ENCODE measurements at places on chromosomes 2 and 18.

GRCh38 chr2:229578052-229578846 is 136.1 kb downstream of the DNER start:
- DNase-seq: no peak

- no peak for DNase-seq
These were observed 1540.2 kb upstream of the SLC39A10 start for GRCh38 chr2:194116861-194117260.

GRCh38 chr18:56086786-56087185 is 498.8 kb upstream of the TCF4 start:
- no peak for DNase-seq

- no peak for DNase-seq
These were observed 4.6 kb downstream of the TXNL4A start for GRCh38 chr18:79983793-79984192.

GRCh38 chr18:61653823-61654551 is 238.8 kb downstream of the RNF152 start:
- DNase-seq: no peak

DNA sequence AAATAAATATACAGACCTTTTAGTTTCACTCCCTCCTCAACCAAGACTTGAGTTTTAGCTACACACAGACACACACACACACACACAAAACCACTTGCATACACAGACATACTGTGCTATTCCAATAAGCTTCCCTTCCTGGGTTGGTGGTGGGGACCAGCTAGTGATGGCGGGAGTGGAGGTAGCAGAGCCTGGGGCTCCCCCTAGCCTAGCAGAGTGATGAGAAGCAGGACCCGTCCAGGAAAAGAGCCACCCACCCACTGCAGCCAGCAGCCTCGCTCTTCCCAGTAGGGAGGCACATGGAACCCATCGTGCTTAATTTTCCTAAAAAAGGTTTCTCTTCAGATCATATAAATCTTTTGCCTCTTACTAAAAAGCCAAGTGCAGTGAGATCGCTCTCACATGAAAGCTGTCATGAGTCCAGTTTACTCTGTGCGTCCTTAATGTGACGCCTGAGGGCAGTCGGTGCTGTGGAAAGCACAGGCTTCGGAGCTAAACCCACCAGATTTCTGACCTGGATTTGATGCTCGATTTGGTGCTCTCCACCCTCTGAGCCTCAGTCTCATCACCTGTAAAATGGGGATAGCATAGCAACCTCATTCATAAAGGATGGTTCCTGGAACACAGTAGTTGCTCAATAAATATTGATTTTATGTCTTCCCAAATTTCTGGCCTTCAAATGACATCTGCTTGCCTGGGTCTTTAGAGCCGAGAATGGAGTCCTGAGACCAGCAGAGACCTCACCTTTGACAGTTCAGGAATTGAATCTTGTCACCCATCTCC is 60.1 kb upstream of the YWHAQ start:
- DNase-seq: no peak

GRCh38 chr2:169131587-169132512 is 62.5 kb downstream of the DHRS9 start:
- DNase-seq: peak; percentile 84

DNA sequence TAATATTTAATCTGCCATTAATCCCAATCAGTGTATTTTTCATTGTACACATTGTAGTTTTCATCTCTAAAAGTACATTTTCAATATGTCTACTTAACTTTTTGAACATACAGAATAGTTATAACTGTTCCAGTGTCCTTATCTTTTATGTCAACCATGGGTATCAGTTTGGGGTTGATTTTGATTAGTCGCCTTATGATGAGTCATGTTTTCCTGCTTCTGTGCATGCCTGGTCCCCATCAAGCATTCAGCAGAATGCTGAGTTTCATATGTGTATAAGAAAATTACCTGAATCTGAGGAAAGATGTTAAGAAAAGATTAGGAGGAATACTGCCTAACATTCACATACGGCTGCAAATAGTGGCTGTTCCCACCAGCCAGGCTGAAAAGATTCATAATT is 17.7 kb downstream of the SPDYA start:
- DNase-seq: no peak

DNA sequence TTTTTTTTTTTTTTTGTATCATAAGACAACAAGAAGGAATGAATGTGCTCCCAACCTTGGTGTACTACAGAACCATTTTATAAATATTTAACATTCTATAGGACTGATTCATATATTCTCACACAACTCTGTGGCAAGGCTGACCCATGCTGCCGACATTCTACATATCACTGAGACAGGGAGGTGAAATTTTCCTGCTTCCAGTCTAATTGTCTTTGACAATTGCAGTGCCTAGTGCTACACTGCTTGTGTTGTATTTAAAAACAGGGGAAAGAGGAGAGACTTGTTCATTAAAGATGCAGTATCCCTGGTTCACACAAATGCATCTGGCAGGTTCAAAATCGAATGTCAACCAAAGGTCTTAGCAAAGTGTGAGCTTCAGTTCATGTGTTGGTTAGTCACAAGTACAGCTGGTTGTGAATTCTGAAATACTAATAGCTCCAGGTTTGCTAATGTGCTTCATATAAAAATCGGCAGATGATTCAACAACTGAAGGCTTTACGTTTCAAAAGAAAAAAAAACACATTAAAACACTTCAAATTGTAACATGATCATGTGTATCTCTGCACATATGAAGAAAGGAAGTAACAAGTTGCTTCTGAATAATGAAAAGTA is 130.8 kb downstream of the FIGN start:
- DNase-seq: no peak

- DNase-seq: no peak
These were observed 766.3 kb downstream of the TDRD15 start for GRCh38 chr2:21890041-21890440.

- no peak for DNase-seq
These were observed 41.7 kb upstream of the PNO1 start for GRCh38 chr2:68115965-68116364.

- DNase-seq: no peak
These were observed 1199.1 kb upstream of the GYPC start for GRCh38 chr2:125456693-125457363.

DNA sequence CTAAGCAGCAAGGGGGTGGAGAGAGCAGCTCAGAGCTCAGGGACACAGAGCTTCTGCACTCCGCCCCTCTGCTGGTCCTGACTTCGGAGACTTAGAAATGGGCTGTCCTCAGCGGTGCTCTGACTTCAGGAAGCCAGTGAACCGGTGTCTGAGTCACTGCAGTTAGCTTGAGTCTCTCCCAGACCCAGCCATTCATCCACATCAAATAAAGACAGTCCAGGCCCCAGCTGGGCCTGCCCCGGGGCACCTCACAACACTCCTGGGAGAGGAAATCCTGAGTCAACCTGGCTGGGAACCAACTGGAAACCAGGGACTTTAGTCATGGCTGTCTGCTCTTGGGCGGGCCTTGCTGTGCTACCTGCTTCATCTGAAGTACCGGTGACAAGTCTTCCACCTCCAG is 5.4 kb upstream of the ITGB6 start:
- no peak for DNase-seq

GRCh38 chr2:65130664-65131175 is 814 bp upstream of the RAB1A start:
- no peak for DNase-seq

- DNase-seq: no peak
These were observed 328.5 kb upstream of the ZEB2 start for GRCh38 chr2:144848423-144848822.

DNA sequence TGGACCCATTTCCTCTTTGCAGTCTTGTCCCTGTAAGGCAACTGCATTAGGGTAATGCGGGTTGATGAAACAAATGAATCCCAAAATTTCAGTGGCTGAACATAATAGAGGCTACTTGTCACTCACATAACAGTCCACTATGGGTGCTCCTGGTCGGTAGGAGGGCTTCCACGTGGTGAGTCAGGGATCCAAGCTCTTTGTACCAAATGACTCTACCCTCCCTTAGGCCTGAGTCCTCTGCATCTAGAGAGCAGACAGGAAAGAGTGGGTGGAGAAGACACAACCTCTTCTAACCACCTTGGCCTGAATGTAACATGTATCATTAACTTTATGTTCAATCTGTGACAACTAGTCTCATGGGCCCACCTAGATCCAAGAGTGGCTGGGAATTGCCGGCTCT is 86.2 kb upstream of the HAAO start:
- DNase-seq: no peak
